ENCODE measurements at places on chromosomes 11 and 22.

DNA sequence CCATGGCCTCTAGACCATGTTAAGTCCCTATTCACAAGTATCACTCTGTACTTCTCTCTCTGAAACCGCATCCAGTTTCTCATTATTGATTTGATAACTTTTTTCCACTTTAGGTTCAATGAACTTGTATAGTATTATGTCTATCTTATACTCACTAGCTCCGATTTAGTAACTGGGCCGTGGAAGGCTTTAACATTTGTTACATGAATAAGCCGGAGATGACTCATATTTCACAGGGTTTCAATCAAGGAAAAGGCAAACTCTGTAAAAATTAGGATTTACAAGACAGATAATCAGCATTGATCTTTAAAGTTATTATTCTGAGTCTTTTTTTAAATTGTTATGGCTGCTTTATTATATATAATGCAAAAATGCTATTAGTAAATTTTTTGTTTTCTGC is 662.2 kb upstream of the CNTN5 start:
- no peak for DNase-seq

DNA sequence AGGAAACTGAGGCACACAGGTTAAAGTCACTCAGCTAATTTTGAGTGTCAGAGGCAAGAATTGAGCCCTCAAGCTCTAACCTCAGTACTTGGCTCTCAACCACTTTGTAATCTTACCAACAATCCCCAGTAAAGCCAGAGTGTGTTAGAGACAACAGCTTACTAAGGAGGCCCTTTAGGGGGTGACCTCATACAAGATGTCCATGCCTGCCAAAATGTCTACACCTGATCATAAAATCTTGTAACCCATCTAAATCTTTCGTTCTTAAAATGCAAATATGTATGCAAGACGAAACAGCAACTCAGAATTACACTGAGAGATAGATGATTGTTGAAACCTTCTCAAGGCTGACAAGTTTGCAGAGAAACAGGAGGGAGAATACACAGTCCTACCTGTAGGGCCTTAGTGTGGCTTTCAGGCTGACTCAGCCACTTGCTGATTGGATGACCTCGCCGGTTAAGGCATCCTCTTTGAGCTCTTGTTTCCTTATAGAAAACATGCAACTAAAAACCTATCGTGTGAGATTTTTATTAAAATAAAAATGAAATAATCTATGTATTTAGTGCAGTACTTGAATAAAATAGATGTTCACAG is 143.2 kb downstream of the OPCML start:
- DNase-seq = no peak

GRCh38 chr22:36068776-36069344 is 40.2 kb upstream of the RBFOX2 start:
- DNase-seq = no peak

DNA sequence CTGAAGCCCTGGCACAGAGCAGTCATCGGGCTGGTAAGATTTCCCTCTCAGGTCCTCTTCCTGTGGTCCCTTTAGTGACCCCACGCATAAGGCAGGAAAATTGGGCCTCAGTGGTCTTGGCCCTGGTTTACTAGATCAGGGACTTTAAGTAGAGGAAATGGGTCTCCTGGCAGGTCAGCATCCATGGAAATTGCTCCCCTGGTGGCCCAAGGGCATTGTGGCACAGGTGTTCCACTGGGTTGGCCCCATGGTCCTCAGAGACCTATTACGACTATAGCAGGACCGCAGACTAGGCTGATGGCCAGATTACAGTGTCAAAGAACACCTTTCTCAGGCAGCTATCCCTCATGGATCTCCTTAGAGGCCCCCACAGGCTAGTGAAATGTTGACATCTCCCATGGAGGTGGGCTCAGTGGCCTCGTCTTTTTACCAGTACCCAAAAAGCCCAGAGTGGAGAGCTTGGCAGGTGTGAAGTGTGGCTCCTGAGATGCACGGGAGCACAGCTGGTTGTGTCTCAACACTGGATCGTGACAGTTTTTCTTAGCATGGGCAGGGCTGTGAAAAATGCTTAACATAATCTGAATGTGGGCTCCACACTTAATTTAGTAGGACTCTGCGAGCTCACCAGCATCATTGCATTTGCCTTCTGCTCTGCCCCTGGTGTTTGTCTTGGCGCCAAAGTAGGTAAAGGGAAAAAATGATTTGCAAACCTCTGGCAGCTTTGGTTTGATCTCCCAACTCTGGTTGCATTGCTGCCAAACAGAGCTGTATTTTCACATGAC is 74.2 kb downstream of the ZBTB16 start:
- DNase-seq = no peak

DNA sequence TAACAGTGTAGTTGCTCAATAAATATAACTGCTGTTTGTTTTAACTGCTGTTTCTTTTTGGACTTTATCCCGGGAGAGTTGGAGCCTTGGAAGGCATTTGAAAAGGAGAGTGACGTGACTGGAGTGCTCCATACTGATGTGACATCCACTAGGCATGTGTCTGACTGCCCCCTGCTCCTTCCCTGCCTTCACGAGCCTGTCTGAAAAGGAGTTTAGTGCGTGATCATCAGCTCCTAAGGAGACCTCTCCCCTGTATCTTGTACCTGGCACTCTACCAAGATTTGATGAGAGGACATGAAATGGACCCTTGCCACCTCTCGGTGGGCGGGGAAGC is 22.9 kb downstream of the ZBTB16 start:
- DNase-seq = no peak

DNA sequence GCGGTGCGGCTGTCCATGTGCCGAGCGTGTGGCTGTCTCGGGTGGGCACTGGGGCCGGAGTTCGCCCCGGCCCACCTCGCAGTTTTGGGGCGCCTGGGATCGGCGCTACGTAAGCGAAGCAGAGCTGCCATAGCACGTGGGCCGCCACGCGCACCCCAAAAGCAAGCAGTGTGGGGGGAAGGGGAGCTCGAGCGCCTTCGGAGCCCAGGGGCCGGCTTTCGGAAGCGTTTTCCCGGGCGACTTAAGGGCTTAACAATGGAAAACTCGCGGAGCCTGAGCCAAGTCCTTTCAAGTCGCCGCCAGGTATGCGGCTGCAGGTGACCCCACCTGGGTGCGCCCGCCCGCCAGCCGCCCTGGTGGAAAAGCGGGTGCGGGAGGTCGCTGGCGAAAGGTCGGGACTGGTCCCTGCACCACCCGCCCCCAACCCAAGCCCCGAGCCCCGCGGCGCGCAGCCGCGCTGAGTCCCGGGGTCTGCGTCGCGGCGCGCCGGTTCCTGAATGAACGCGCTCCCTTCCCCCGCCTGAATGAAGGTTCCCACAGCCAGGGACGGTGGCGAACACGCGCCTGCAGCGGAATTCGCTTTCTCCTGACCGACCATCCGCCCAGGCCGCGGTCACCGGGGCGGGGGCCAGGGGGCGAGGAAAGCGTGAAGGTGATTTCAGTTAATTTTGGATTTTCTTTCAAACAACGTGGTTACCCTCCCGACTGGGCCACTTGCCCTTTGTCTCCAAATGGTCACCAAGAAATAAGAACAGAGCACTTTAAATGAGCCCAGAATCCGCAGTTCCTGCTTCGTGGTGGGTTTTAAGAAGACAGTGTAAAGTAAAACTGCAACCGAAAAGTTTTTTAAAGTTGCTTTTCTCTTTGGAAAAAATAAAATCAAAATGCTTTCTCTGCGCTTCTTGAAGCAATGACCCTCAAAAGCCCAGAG is 2.8 kb upstream of the CCND1 start:
- DNase-seq = peak; percentile 80

DNA sequence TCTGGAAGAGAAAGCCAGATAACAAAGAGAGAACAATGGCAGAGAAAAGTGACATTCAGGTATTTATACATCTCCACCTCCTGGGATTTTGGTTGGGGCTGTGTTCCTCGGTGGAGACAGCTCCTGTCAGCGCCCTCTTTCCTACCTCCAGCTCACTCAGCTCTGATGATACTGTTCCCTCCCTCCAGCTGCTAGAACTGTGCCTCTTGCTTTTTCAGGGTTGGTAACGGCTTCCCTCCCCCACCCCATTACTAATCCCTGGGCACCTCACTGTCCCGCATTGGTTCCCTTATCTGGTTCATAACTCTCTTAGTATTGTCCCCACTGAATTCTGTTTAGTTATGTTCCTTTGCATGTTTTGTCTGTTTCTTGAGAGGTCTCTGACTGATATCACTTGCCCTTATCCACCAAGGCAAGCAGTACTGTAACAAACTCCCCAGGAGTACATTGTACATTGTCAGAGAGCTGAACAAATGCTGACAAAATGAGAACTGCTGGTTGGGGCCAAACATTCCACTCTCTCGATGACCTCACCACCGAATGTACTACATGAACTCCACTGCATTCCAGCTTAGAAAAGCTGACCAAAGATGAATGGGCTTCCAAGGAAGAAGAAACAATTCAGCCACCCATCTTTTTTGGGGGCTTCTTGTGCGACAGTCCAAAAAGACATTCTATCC is 5.7 kb upstream of the FBXO3 start:
- DNase-seq = no peak

- peak; percentile 37 for DNase-seq
Measured at GRCh38 chr22:46150655-46151477, 540 bp downstream of the PPARA start.

DNA sequence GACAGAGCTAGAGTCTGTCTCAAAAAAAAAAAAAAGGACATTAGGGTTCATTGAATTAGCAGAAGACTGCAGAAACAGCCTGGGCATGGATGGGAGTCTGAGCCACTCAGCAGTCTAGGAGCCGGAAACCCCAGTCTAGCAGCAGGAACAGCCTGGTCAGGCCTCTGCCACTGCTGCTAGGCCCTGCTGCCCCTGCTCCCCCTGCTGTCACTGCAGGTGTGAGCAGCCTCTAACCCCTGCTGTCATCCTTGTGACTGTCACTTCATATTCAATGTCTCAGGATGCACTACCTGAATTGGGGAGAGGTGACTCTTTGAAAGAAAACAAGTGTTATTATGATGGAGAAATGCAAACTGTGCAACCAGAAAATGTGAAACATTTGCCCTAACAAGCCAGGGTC is 7.0 kb upstream of the DDX17 start:
- peak; percentile 23 for DNase-seq

GRCh38 chr11:68146010-68146540 is 24.9 kb upstream of the CHKA start:
- DNase-seq = peak; percentile 63

DNA sequence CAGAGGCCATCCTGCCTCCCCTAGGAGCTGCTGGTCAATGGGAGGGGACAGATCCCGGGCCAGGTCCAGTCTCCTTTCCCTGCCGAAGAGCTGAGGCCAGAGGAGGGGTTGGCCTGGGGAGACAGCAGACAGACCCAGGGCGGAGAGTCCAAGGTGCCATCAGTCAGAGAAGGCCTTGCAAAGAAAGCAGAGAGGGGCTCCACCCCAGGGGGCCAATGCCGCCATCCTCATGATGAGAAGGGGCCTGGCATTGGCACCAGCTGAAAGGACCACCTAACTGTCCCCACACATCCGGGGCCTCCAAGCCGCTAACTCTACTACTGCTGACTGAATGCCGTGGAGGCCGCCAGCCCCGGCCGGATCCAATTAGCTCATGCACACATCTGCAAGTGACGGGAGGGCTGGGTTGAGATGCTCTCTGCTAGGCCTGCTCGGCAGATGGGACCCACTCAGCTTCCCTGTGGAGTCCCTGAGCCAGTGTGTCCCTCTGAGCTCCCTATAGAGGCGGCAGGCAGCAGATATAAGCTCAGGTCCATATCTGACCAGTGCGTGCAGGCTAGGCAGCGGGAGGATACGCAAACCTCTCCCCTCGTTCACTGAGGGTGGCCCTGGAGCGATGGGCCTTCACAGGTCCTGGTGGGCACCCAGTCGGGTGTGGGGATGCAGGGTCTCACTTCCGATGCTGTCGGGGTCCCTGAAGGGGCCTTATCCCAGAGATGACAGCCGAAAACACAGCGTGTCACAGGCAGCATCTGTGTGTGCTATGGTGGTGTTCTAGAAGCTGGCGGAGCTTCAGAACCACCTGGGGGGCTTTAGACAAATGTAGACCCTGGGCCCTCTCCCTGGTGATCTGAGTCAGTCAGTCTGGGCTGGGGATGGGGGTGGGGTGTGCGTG is 183.9 kb downstream of the CTTN start:
- no peak for DNase-seq

DNA sequence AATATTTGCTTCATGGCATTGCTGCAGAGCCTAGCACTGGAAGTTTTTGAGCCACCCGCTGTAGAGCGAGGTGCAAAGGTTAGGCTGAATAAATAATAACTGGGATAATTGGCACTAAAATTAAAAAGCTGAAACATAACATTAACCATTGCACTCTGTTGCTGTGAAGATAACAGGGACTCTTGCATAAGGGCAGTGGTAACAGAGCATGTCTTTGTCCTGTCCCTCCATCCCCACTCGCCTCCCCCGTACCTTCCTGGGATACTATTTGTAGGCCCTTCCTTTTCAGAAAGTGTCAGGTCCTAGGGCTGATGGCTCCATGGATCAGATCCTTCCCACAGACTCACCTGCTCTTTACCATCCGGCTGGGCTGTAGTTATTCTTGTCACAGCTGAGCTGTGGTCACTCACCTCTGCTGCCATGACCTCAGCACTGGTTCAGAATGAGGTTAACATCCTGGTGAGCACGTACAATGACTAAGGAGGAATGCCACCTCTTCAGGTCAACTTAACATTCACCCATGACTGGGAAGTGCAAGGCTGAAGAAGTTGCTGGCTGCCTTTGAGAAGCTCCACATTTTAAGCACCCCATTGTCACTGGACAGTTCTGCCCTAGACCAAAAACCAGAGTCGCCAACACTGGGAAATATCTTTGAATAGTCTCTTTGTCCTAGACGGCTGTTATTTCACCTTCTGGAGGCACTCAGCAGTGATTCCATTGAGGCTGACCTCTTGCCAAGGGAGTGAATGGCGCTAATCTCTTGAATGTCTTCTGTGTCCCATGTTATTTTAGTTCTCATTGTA is 103.2 kb upstream of the KIRREL3 start:
- peak; percentile 20 for DNase-seq

DNA sequence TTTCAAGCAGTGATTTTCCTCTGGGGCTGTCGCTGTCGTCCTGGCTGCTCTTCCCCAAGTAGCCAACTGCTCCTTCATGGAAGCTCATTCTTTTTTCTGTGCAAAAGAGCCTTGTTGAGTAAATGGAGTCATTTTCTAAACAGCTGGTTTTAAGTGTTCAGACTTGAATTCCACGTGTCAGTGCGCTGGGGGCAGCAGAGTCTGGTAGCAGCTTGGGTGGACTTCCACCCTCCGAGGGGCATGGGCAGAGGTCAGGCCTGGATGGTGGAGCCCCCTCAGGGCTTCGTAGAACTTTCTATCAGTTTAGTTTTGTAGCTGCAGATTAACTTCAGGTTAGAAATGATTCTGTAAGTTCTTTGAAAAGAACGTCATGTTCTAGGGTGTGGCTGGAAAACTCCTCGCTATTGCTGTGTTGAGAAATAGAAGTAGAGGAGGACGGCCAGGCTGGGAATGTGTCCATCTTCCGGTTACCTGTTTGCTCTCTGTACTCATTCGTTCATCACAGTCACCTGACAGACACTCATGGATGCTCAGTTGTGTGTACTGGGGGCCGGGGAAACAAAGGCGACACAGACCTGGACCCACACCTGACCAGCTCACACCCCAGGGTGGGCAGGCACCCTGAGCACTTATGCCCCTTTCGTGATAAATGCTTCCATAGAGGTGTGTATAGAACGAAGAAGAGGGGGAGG is 270.7 kb downstream of the TBC1D22A start:
- DNase-seq = no peak

Measured in T47D (cell line).